ENCODE measurements at places on chromosomes 12 and 14. TPM values are rescaled to one million over a fixed set of nuclear protein-coding genes. Genes with fewer than 3 reads are reported as not detected.
A peak's percentile ranks its signal among the peaks of the same experiment; 100 is the strongest.

Gene LUM
- not detected for total RNA-seq

Gene ZNF268
- 11.1 TPM for total RNA-seq

Gene NCAPD2
- total RNA-seq = 167 TPM

Gene INSM2
- total RNA-seq = not detected

Gene GYS2
- total RNA-seq = not detected

Gene OTX2
- total RNA-seq = not detected

Gene C12orf50
- total RNA-seq = not detected

- no peak for ATAC-seq
Measured at GRCh38 chr14:39680777-39681176, 248.5 kb upstream of the FBXO33 start.

GRCh38 chr12:82682851-82683261 lies 3.9 kb upstream of the TMTC2 start:
- ATAC-seq = no peak

DNA sequence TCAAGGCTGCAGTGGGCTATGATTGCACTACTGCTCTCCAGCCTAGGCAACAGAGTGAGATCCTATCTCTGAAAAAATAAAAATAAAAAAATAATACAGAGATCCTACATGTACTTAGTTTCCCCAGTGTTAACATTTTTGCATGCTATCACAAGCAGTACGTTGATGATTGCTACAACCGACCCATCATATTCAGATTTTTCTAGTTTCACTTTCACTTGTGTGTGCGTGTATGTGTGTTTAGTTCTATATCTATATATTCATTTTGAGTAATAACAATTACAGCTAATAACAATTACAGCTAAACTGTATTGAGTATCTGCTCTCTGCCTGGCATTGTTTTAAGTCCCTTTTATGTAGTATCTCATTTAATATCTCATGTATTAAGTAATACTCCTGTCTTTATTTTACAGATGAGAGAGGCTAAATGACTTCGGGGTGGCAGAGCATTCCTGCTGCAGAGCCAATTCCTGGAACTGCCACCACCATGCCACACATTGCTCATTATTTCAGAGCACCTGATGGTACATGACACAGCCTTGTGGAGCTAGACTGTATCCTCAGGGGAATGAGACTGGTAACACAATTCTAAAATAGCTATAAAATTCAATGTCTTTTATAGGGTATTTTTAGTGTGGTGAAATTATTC lies 153.1 kb downstream of the BCAT1 start:
- peak; percentile 85 for ATAC-seq

DNA sequence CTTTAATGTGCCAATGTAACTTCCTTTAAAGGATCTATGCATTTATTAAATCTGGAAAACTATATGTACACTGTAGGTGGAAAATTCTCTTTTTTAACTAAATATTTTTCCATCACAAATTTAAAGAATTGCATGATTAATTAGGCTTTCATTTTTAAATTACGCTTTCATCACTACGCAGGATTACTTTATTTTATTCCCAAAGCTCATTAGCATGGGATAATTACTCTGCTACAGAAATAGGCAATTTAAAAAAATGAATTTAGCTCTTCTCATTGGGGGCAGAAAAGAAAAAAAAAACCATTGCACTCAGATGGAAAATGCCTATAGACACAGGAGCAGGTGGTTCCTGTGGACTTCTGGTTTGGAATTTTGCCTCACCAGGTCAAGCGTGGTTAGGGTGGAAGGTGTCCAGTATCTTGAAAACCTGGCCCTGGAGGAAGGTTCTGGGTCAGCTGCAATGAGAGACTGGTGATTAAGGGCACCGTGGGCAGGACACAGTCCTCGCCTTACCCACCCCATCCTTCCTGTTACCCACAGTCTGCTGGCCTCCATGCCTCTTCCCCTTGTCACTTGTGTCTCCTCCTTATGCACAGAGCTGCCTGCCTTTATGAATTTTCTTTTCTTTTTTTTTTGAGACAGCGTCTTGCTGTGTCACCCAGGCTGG lies 17.3 kb upstream of the RIN3 start:
- no peak for ATAC-seq

DNA sequence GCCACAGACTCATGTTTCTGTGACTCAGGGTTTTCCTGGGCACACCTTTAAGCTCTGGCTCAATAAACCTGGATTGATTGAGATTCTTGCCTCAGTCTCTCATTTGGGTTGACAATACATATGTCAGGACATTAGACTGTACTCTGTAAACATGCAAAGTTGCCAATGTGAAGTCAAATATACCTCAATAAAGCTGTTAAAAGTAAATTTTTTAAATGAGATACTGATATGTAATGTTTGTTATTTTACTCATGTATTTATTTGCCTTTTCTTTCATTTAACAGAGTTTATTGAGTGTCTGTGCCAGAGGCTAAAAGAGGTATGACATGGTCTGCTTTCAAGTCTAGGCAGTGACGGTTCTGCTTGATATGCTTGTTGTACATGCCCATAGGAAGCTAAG lies 3.7 kb upstream of the ETFBKMT start:
- ATAC-seq = no peak

GRCh38 chr14:38578278-38578681 lies 322.4 kb upstream of the CLEC14A start:
- no peak for ATAC-seq

GRCh38 chr14:74133833-74134481 lies 49.2 kb downstream of the LIN52 start:
- no peak for ATAC-seq

DNA sequence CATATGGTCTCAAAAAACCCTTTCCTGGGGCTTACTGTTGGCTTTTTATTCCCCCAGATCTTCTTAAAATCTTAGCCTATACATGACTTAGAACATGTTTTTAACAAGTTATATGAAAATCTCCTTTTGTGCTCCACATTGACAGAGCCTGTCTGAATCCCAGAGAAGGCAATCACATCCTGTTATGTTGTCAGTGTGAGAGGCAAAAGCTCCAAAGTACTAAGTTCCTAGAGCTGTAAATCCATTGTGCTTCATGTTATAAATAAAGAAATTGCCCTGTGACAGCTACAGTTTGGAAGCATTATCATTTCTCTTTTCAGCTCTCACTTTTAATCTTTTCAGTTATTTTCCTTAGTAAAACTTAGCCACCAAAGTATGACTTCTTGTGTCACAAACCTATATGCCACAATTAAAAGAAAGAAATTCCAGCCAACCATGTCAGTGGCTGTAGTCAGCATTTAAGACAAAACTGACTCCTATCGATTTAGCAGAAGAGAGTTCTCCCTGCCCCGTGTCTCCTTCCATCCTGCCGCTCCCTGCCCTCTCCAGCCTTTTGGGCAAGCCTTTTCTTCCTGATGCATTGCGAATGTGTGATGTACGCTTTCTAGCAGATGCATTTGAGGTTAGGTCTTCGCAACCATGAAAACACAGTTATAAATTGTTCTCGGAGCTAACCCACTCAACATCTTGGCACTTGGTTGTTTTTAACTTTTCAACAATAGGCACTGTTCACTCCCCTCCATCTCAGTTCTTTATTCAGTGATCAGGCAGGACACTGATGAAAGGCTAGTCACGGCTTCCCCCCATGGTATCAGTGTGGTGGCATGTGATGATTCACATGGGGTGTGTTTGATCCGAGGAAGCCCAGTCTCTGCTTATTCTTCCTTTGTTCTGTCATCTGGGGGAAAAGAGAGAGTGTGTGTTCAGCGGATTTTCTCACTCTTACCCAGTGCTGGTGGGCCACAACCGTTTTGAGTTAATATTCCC lies 143.5 kb downstream of the SSPN start:
- ATAC-seq = no peak

DNA sequence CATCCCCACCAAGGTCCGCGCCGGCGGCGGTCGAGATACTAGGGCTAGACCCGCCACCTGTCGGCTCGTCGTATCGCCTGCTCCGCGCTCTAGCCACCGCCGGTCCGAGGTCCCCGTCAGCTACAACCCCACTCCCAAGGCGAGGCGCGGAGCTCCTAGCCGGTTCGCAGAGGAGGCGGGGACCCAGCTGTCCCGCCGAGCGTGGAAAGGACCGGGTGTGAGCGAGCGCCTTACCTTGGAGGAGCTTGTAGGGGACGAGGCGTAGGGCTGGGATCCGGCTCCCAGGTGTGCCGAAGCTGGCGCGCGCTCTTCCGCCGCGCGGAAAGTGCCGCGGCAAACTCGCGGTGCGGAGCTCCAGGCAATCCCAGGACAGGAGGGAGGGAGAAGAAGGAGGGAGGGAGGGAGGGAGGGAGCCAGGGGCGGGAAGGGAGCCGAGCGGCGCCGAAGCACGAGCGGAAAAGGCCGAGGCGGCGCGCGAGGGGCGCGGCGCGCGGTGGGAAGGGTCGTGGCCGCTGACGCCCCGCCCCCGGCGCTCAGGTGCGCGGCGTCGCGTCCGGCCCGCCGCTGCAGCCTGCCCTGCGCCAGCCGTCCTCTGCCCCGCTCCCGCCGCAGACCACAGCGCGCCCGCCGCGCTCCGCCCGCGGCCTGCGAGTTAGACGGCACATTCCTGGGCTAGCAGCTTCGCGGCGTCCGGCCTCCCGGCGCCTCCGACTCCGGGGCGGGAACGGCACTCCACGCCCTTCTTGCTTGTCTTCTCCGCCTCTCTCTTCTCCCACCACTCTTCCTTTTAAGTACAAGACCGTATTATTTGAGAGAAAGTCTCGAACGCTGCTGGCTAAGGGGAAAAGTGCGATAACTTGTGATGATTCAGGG lies at the start of gene PAWR:
PAWR (minus strand) TSS at position 327 of the 873 bp plus-strand sequence. CDS start 720 bp downstream, outside the sequence.
- peak; percentile 53 for ATAC-seq

GRCh38 chr12:65560286-65560685 lies 264.0 kb upstream of the HMGA2 start:
- no peak for ATAC-seq

- peak; percentile 25 for ATAC-seq
Measured at GRCh38 chr12:121795034-121795968, 1.8 kb upstream of the RHOF start.

DNA sequence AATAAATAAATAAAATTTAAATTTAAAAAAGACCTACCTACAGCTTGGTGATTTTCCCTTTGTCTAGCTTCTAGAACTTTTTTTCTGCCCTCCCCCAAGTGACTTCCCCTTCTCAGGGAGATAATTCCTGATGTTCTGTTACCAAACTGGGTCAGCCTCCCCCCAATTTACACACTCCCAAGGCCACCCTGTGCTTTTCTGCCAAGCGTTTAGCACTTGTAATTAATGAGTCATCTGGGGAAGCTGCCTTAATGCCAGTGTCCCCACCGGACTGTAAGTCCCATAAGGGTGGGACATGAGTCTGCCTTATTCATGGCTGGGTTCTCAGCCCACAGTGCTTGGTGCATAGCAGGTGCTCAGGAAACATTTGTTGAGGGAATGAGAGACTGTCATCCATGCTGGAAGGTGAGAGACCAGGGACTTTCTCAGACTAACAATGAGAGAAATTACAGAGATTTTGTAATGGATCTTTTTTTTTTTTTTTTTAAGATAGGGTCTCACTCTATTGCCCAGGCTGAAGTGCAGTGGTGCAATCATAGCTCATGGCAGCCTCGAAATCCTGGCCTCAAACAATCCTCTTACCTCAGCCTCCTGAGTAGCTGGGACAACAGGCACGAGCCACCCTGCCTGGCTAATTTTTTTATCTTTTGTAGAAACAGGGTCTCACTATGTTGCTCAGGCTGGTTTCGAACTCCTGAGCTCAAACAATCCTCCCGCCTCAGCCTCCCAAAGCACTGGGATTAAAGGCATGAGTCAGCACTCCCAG lies 106.8 kb downstream of the PHETA1 start:
- ATAC-seq = no peak

- no peak for ATAC-seq
Measured at GRCh38 chr12:118690506-118690905, 290.8 kb upstream of the SRRM4 start.

GRCh38 chr14:98345161-98345560 lies 926.8 kb downstream of the BCL11B start:
- no peak for ATAC-seq

DNA sequence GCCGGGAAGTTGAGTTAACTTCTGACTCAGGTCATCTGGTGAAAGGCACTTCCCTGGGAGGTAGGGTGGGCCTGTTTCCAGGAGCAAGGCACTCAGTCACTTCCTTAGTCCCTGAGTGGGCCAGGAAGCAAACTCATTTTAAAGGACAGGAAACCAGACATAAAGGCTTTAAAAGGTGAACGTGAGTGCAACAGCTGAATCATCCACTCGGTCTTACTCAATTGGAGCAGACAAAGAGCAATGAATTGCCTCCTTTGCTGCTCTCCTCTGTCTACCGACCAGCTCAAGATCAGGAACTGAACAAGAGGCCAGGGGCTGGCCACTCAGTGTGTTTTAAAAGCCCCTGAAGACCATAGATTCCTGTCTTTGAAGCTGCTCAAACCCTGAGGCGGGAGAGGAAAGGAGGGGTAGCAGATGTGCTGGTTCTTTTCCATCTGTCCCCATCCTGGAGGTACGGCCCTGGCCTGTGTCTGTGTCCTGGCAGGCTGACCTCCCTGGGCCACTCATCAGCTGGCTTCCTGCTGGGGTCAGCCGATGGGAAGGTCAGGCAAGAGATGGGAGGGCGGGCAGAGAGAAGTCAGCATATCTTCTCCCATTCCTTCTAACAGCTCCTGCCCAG lies 148.9 kb downstream of the PPM1H start:
- peak; percentile 82 for ATAC-seq

DNA sequence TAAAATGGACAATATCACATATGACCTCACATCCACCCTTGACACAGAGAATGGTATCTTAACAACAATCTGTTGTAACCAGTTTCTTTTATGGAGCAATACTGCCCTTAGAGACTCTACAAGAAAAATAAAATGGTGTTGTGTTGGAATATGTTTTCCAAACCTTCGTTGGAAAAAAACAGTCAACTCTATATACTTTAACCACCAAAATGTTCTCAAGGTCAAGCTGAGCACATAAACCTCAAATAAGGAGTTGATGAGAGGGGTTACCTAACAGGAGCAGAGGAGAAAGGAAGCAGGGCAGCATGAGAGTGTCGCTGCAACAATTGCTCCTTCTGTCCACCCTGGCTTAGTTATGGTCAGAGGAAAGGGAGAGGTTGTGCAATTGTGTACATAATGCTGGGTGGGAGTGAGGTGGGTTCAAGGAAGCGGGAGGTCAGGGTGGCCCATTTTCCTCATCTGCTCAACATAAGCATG lies 179.2 kb upstream of the BMP4 start:
- ATAC-seq = no peak

DNA sequence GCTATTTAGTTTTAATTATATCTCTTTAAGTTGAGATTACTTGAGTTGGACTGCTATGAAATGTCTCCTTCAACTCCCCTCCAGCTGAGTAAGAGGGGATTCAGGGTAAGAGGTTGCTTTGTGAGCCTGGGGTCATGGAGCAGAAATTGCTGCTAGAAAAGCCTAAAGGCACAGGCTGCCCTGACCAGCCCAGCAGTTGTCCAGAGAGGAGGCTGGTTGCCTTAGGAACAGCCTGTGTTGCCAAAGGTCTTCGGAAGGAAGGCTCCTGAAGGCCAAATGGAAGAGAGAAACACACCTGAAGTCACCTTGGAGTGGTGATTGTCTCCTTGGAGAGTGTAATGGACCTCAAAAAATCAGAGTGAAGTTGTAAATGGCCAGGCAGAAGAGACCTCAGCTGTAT lies 235.5 kb upstream of the PDE3A start:
- ATAC-seq = no peak

- no peak for ATAC-seq
Measured at GRCh38 chr12:25712169-25712568, 159.1 kb upstream of the LMNTD1 start.

Data from activated T-helper 17 cell treated with anti-CD3 and anti-CD28 coated beads, Interleukin-2, amount 50 U/mL, for 72 hours (primary cell).